ENCODE measurements at places on chromosomes 2 and 18. TPM values are rescaled to one million over a fixed set of nuclear protein-coding genes. Genes with fewer than 3 reads are reported as not detected.

The ALPI gene
- not detected for total RNA-seq

The SERPINB4 gene
- not detected for total RNA-seq

The CAPN14 gene
- total RNA-seq = 0.42 TPM

The DNAH7 gene
- 0.18 TPM for total RNA-seq

The CLEC4F gene
- total RNA-seq = not detected

The GMCL1 gene
- total RNA-seq = 16.1 TPM

The CHST10 gene
- 13.4 TPM for total RNA-seq

The DCC gene
- total RNA-seq = not detected

The HOXD3 gene
- not detected for total RNA-seq

The CERKL gene
- 0.06 TPM for total RNA-seq

The TUBB8B gene
- total RNA-seq = not detected

The GPR55 gene
- 18.8 TPM for total RNA-seq

The ADCY3 gene
- 55.7 TPM for total RNA-seq

The MRO gene
- not detected for total RNA-seq

The KCNS3 gene
- not detected for total RNA-seq

DNA sequence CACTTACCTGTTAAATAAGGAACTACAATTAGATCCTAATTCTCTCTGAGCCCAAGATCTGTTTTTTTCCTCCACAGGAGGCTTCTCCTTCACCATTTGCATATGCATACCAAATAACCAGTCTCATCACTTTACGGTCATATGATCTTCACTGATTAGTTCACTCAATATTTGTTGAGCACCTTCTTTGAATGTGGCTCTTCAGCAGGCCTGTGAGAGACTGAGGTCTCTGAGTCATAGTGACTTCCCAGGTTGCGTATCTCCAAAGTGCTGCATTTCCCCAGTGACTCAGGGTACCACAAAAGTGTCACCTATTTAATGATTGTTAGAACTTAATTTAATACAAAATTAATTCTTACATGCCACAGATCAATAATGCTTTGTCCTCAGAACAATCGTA lies 108.8 kb upstream of the TRIB2 start:
- DNase-seq = no peak
- no peaks in the 10 kb centered on the region for H3K36me3 ChIP-seq
- H3K27ac ChIP-seq = no peak overlapping the region
- peaks cover 14% of the 10 kb centered on the region for H3K4me1 ChIP-seq
- H3K27me3 ChIP-seq = no peaks in the 10 kb centered on the region

DNA sequence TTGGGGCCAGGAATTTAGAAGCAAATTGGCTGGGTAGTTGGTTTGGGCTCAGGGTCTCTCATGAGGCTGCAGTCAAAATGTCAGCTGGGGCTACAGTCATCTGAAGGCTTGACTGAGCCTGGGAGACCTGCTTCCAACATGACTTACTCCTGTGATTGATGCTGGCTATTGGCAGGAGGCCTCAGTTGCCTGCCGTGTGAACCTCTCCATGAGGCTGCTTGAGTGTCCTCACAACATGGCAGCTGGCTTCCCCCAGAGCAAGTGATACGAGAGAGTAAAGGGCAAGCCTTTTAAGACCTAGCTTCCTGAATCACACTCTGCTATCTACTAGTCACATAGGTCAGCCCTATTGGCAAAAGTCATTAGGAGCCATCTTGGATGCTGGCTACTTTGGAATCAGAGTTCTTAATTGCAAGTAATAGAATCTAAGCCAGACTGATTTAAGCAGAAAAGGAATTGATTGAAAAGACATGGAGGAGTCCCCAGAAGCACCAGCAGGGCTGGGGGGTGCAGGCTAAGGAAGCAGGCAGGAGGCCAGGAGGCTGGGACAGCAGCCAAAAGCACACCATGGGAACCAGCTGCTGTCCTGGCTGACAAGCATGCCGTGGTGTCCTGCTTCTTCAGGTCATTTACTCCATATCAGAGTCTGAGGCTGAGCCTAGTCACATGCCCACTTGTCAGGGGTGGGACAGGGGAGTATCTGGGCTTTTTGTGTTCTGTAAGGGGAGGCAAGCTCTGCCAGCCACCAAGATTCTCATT lies 7.8 kb upstream of the GIGYF2 start:
- H3K4me1 ChIP-seq = no peaks in the 10 kb centered on the region
- no peak overlapping the region for H3K4me3 ChIP-seq
- DNase-seq = no peak
- H3K27ac ChIP-seq = no peak overlapping the region
- no peaks in the 10 kb centered on the region for H3K36me3 ChIP-seq

- no peak overlapping the region for H3K4me3 ChIP-seq
- no peak overlapping the region for H3K27ac ChIP-seq
- H3K36me3 ChIP-seq = no peaks in the 10 kb centered on the region
- DNase-seq = peak; percentile 6
- no peaks in the 10 kb centered on the region for H3K4me1 ChIP-seq
- H3K27me3 ChIP-seq = no peaks in the 10 kb centered on the region
Measured at GRCh38 chr2:239644011-239644410, 243.2 kb upstream of the HDAC4 start.

DNA sequence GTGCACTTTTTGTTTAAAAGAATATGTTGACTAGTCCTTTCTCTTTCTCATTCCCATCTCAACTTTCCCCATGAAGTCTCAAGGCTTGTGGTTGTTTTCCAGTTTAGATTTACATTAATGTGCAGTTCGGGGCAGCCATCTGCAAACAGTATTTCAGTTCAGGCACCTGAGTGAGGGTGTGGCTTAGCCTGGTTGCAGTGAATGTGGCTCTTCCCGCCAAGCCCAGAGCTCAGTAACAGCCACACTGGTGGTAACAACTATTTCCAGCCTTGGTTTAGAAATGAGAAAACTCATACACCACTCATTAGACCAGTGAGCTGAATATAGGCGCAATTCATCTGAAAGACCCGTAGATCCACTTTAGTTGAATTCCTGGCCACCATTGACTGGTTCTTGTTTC lies 394.3 kb downstream of the CMPK2 start:
- H3K27ac ChIP-seq = no peak overlapping the region
- H3K27me3 ChIP-seq = peaks cover 8% of the 10 kb centered on the region
- H3K36me3 ChIP-seq = no peaks in the 10 kb centered on the region
- no peaks in the 10 kb centered on the region for H3K4me1 ChIP-seq

DNA sequence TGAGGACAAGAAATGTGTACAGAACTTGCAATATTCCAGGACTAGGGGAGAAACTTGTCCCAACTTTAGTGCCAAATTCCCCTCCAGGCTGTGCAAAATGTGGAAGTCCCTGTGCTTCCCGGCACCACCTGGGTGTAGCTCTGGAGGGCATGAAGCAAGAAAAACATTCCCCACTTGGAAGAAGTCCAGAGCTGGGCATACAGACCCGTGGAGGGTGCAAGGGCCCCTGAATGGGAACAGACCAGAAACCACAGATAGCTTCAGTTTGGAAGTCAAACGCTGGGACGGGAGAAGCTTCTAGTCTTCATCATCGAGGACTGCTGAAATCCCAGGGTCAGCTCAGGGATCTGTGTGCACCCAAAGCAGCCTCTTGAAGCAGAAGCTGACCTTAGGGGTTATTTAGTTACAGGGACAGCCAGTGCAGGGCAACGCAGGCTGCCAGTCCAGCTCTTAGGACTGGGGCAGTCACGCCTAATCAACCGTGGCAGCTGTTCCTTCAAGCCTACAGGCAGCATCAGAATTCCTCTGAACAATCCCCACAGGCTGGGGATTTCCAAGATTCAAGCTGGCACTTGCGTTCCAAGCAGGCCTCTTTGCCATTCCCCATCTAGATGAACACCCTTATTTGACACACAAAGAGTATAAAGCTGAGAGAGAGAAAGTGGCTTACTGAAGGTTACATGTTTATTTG lies 269.4 kb downstream of the LOXHD1 start:
- H3K36me3 ChIP-seq = no peaks in the 10 kb centered on the region
- H3K27me3 ChIP-seq = no peaks in the 10 kb centered on the region
- H3K4me3 ChIP-seq = no peak overlapping the region
- DNase-seq = no peak
- H3K4me1 ChIP-seq = no peaks in the 10 kb centered on the region

GRCh38 chr18:37402735-37403099 lies 162.9 kb downstream of the CELF4 start:
- no peaks in the 10 kb centered on the region for H3K27me3 ChIP-seq
- no peak overlapping the region for H3K4me3 ChIP-seq
- H3K36me3 ChIP-seq = no peaks in the 10 kb centered on the region
- H3K4me1 ChIP-seq = peaks cover 2% of the 10 kb centered on the region

DNA sequence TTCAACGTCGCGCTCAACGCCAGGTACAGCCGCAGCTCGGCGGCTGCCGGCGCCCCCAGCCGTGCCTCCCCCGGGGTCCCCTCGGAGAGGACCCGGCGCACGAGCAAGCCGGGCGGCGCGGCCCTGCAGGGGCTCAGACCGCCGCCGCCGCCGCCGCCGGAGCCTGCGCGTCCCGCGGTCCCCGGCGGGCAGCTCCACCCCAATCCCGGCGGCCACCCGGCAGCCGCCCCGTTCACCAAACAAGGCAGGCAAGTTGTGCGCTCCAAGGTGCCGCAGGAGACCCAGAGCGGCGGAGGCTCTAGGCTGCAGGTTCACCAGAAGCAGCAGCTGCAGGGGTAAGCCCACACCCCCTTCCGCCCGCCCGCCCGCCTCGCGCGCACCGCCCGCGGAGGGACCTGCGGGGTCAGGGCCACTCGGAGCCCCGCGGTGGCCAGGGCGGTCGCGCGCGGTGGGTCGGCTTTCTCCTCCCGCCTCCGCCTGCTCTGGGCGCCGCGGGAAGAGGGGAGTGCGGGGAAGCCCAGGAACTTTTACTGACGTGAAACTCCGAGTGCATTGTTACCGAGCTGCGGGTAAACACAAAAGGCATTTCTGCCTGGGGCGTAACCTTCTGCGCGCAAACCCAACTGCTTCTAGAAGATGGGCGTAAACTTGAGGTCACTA lies 861 bp downstream of the LTBP1 start:
- H3K4me3 ChIP-seq = peak overlapping the region; percentile 69
- H3K36me3 ChIP-seq = no peaks in the 10 kb centered on the region
- peaks cover 16% of the 10 kb centered on the region for H3K4me1 ChIP-seq
- no peak overlapping the region for H3K27ac ChIP-seq
- peak; percentile 34 for DNase-seq

DNA sequence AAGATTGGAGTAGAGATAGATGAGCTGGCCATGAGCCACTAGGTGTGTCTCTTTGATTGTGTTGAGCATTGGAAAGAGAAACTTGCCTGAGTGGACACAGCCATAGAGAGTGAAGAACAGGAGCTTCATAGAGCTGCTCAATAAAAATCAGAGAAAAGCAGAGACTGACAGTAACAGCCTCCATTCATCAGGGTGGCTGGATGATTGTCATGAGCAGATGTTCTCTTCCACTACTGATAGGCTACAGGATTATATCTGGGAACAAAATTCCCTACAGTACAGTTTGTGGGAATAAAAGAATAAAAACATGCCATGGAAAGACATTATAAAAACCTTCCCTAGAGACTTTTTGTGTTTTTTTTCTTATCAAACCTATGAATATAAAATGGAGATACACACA lies 404.8 kb upstream of the ACVR2A start:
- no peak overlapping the region for H3K4me3 ChIP-seq
- no peaks in the 10 kb centered on the region for H3K36me3 ChIP-seq
- no peak overlapping the region for H3K27ac ChIP-seq

- H3K4me1 ChIP-seq = peaks cover 43% of the 10 kb centered on the region
- H3K4me3 ChIP-seq = peak overlapping the region; percentile 93
- peaks cover 4% of the 10 kb centered on the region for H3K27me3 ChIP-seq
Measured at GRCh38 chr2:157444641-157445040, 752 bp upstream of the CYTIP start.

DNA sequence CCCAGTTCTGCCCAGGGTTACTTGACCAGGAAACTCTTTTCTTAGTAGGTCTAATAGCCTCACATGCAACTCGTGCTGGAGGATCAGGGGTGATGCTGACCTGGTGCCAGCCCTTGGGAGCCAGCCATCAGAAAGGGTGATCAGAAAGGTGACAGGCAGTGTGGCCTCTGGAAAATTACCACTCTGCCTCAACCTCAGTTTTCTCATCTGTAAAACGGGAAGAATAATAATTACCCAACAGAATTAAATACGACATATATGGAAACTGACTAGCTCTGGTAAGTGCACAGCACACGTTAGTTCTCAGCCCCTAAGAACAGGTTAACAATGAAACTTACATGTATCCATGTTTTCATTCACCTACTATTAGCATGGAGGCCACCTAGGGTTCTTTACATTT lies 157.6 kb downstream of the EN1 start:
- H3K4me1 ChIP-seq = no peaks in the 10 kb centered on the region
- no peak overlapping the region for H3K27ac ChIP-seq
- DNase-seq = no peak
- H3K4me3 ChIP-seq = no peak overlapping the region
- no peaks in the 10 kb centered on the region for H3K36me3 ChIP-seq

DNA sequence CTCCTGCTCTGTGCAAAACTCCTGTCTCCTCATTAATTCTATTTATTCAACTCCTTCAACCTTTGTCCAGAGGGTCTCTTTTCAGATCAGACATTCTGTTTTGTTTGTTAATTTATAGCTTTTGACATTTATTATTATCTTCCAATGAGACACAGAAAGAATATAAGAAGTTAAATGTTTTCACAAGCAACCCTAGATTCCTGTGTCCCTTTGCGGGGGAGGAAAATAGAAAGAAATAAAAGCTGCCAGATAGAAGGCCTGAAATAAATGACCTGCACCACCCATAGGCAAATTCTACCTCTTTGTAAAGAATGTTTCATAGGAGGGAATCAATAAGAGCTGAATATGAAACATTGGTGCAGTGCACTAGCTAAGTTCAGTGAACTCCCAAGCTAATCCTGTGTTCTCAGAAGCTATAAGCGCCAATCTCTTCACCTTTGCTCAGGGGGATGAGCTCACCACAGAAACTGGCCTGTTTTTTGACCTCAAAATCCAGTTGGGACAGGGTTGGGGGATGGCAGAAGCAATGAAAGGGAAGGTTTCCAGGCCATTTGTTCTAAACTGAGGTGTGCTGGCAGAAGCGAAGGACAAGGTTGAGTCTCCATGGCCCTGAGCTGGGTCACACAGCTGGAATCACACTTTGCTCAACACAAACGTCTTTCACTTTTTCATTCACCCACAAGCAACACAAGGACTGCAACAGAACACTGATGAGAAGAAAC lies 258.6 kb downstream of the NRXN1 start:
- no peaks in the 10 kb centered on the region for H3K36me3 ChIP-seq
- H3K27me3 ChIP-seq = no peaks in the 10 kb centered on the region
- DNase-seq = no peak
- H3K4me1 ChIP-seq = no peaks in the 10 kb centered on the region
- no peak overlapping the region for H3K4me3 ChIP-seq

DNA sequence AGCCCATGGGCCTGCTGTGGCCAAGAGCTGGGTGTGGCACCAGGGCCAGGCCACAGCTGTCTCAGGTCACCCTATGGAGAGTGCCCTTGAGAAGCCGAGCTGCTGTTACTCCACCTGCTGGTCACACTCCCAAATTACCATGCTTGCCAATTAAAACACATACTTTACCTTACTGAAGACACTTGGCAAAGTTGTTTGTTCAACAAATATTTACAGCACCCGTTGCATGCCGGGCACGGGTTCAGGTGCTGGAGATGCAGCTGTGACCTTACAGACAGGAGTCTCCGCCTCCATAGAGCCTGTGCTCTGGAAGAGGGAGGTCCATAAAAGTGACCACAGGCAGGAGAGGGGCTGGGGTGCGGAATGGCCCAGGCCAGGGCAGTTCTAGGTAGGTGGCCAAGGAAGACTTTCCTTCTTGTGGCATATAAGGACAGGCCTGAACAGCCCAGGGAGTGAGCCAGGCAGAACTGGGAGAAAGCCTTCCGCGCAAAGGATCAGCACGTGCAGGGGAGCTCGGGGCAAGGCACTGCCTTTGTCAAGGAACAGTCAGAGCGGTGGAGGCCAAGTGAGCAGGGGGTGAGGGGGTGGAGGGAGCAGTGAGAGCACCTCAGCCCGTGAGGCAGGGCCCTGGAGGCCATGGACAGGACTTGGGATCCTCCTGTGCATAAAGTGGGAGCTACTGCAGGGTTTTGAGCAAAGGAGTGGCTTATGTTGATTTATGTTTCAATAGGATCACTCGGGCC lies 23.6 kb upstream of the RBM44 start:
- no peak overlapping the region for H3K27ac ChIP-seq
- DNase-seq = peak; percentile 34
- no peaks in the 10 kb centered on the region for H3K4me1 ChIP-seq
- peaks cover 54% of the 10 kb centered on the region for H3K36me3 ChIP-seq

All from activated naive CD8-positive, alpha-beta T cell treated with anti-CD3 and anti-CD28 coated beads for 36 hours (primary cell).